WTC11 (cell line): ENCODE measurements at places on chromosomes 12 and 14.

GRCh38 chr12:77113971-77114370, 48.6 kb upstream of the E2F7 start:
- H3K27me3 ChIP-seq, result no peaks in the 10 kb centered on the region
- no peak overlapping the region for H3K27ac ChIP-seq
- no peak overlapping the region for H3K4me3 ChIP-seq
- peaks cover 7% of the 10 kb centered on the region for H3K36me3 ChIP-seq

GRCh38 chr12:94309373-94309772, 150.3 kb downstream of the CEP83 start:
- H3K27me3 ChIP-seq, result no peaks in the 10 kb centered on the region
- DNase-seq, result no peak
- no peak overlapping the region for H3K27ac ChIP-seq
- peaks cover 23% of the 10 kb centered on the region for H3K4me1 ChIP-seq
- peaks cover 42% of the 10 kb centered on the region for H3K36me3 ChIP-seq

- no peaks in the 10 kb centered on the region for H3K27me3 ChIP-seq
- peaks cover 58% of the 10 kb centered on the region for H3K4me1 ChIP-seq
- DNase-seq, result peak; percentile 48
- H3K27ac ChIP-seq, result peak overlapping the region; percentile 98
- H3K4me3 ChIP-seq, result peak overlapping the region; percentile 51
- no peaks in the 10 kb centered on the region for H3K36me3 ChIP-seq
Measured at GRCh38 chr12:116539905-116540482, 19.2 kb upstream of the MAP1LC3B2 start.

DNA sequence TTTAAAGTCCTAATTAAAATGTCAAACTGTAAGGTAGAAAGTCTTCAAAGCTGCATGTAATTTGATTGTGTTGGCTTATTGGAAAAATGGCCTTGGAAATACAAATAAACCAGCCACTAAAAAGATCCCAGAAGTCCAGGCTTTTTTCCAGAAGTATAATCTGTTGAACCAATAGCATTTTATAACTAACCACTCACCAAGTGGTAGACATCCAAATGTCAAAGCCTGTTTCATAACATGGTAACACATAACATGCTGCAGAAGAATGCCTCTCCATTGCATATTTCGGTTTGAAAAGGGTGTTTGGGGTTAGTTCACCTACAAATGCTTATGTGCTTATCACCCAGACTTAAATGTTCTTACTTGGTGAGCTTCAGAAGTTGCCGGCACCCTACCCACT, 183.7 kb upstream of the DIO2 start:
- H3K4me1 ChIP-seq, result peaks cover 9% of the 10 kb centered on the region
- no peak for DNase-seq
- no peak overlapping the region for H3K4me3 ChIP-seq
- H3K36me3 ChIP-seq, result peaks cover 10% of the 10 kb centered on the region; the same call in 1 of the 2 replicates

- H3K27me3 ChIP-seq, result no peaks in the 10 kb centered on the region
- no peak overlapping the region for H3K27ac ChIP-seq
Measured at GRCh38 chr12:65941388-65941787, 117.1 kb downstream of the HMGA2 start.
